Natural killer cell treated with Interleukin-12 subunit alpha and Interleukin-12 subunit beta and Interleukin-15 and Interleukin-18, amount 100 ng/mL, for 72 hours (primary cell): ENCODE measurements at places on chromosomes 2 and 18. TPM values are rescaled to one million over a fixed set of nuclear protein-coding genes. Genes with fewer than 3 reads are reported as not detected.
A peak's percentile ranks its signal among the peaks of the same experiment; 100 is the strongest.

- DNase-seq: no peak
Observed at GRCh38 chr2:74424139-74424992, 2.8 kb downstream of the WDR54 start.

DNA sequence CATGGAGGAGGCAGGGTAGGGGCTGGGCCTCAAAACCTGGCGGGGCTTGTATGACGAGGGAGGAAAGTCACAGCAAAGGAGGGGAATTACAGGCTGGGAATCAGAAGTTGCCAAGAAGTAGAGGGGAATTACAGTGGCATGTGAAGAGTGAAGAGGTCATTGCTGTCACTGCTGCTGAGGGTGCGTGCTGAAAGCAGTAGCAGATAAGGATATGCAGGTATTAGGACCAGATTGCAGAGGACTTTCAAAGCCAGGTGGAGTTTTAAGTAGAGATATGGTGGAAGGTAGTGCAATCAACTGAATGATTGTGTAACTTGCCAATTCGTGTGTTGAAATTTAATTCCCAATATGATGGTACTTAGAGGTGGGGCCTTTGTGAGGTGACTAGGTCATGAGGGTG lies 19.4 kb upstream of the LRPPRC start:
- no peak for DNase-seq

GRCh38 chr2:67660015-67660602 lies 263.0 kb downstream of the ETAA1 start:
- DNase-seq: no peak

GRCh38 chr18:28791101-28791500 lies 614.2 kb upstream of the CDH2 start:
- no peak for DNase-seq

DNA sequence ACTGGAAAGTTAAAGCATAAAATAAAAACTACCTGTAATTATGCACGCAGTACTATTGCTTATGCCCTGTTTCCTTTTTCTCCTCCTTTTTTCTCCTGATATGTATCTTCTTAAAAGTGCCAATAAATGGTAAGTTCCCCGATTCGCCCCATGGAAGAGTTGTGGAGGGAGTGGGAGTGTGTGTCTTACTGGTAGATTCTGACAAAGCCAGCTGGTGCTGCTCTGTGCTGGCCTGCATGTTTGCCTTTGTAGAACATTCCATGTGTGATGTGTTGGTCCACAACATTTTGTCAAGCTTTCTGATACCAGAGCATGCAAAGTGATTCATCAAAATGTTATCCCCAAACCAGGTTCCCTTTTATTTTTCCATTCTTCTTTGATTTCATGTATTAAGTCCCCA lies 356.9 kb upstream of the RAB12 start:
- no peak for DNase-seq

DNA sequence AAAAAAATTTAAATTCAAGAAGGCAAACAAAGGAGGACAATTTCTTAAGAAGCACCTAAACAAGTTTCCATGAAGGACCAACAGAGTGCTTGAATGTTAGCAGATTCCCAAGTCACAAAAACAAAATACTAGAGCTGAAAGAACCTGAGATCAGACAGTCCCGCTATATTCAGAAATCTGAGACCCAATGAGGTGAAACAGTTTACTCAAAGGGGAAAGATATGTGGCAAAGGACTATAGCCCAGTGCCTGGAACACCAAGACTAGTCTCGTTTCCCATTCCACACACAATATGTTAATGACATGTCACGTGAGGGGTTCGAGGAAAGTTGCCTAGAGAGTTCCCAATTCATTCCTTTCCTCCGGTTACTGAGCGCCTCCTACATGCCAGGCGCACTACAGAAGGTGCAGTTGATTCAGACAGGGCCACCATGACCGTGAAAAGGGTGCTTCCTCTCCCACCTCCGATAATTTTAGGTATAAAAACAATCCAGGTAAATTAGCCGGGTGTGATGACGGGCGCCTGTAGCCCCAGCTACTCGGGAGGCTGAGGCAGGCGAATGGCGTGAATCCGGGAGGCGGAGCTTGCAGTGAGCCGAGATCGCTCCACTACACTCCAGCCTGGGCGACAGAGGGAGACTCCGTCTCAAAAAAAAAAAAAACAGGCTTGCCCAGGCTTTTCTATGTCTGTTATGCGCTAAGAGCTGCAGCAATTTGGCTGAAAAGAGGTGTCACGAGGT lies 617 bp downstream of the SRBD1 start:
- DNase-seq: peak; percentile 66

GRCh38 chr2:50724837-50725236 lies 307.1 kb downstream of the NRXN1 start:
- no peak for DNase-seq

The IL36A gene
- total RNA-seq: not detected

The DYNC1I2 gene
- 62.3 TPM for total RNA-seq

The HNMT gene
- total RNA-seq: not detected
